ENCODE measurements at places on chromosomes 4 and X. TPM values are rescaled to one million over a fixed set of nuclear protein-coding genes. Genes with fewer than 3 reads are reported as not detected.
A peak's percentile ranks its signal among the peaks of the same experiment; 100 is the strongest.

Gene PORCN
- 11.5 TPM for polyA plus RNA-seq

- DNase-seq: no peak
Observed at GRCh38 chr4:97646997-97647396, 496.3 kb downstream of the STPG2 start.

Gene GAB3
- 1.7 TPM for polyA plus RNA-seq

Gene CXCR3
- polyA plus RNA-seq: 1.5 TPM

Gene GAB1
- not detected for polyA plus RNA-seq

DNA sequence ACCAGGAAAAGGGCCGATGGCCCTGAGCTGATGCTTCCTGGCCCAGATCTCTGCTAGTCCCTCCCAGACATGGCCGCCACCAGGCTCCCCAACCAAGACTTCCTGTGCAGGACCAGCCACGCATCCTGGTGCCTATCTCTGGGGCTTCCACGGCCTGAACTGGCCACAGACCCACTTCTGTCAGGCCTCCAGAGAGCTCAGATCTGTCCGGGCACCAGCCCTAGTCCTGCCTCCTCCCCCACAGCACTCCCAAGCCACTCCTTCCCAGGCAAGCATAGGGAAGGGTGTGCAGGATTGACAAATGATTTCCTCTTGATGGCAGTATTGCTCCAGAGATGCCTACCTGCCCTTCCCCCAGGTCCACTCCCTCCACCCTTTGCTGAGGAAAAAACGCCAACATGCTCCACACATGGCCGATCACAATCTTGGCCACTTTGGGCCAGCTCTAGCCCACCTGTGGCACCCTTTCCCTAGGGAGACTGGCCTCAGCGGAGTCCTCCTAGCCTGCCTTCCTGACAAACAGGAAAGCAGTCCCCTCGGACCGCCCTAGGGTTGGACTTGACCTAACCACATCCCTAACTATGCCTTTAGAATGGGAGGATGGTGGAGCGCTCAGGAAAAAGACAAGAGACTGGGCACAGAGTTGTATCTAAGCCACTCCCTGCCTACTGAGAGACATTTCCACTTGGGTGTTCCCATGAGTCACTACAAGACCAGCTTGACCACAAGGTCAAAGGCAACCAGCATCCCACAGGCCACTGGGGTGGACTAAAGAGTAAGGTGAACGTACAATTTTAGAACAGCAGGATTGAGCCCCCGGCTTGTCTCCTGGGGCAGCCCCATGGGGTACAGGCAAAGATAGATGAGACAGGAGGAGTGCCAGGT is 277.5 kb upstream of the AGTR2 start:
- peak; percentile 73 for DNase-seq

Gene MAGEC1
- not detected for polyA plus RNA-seq

GRCh38 chr4:113122066-113122465 is 72.6 kb downstream of the ANK2 start:
- no peak for DNase-seq

GRCh38 chr4:86036736-86037135 is 323.1 kb downstream of the MAPK10 start:
- no peak for DNase-seq

Gene NR0B1
- polyA plus RNA-seq: not detected

GRCh38 chrX:1577845-1578244 is 13.6 kb upstream of the AKAP17A start:
- no peak for DNase-seq

DNA sequence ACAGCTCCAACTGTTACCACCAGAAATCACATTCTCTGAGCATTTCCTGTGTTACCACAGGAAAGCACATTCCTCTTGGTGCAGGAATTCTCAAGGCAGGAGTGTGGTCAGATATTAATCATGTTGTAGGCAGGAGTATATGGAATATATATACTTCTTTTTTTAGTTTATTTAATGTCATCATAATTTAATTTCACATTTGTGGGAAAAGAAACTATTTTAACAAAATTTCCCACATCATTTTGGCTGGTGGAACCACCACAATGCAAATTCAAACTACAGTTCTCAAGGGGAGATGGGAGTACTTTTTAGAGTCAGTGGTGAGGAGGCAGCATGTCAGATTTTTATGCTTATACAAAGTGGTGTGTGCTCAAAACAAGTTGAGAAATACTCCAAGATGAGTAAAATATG is 139.0 kb downstream of the ATP10D start:
- no peak for DNase-seq

GRCh38 chrX:78964598-78964997 is 19.4 kb downstream of the P2RY10 start:
- DNase-seq: no peak

Gene ARMCX6
- 43.1 TPM for polyA plus RNA-seq

Gene LPAR4
- polyA plus RNA-seq: not detected

- no peak for DNase-seq
Observed at GRCh38 chr4:170111085-170111484, 21.3 kb upstream of the AADAT start.

DNA sequence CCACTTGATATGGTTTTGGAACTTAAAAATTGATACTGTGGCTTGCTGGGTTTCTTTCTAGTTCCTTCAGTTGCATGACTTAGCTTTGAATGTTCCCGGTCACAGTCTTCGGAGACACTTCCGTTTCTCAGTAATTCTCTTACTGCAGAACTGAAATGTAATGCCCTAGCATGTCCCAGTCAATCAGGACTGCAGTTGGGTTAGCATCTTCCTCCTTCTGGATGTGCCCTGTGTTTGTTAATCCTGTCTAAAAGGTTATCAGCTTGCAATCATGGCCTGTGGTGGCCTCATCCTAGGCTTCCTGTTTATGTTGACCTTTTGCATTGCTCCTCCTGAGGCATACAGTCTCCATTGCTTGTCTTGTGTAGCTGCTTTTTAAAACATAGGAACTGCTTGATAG is 275.9 kb downstream of the ARHGAP10 start:
- no peak for DNase-seq

GRCh38 chr4:145884775-145885174 is 53.8 kb downstream of the ZNF827 start:
- no peak for DNase-seq

Gene TSPAN7
- 0.65 TPM for polyA plus RNA-seq

DNA sequence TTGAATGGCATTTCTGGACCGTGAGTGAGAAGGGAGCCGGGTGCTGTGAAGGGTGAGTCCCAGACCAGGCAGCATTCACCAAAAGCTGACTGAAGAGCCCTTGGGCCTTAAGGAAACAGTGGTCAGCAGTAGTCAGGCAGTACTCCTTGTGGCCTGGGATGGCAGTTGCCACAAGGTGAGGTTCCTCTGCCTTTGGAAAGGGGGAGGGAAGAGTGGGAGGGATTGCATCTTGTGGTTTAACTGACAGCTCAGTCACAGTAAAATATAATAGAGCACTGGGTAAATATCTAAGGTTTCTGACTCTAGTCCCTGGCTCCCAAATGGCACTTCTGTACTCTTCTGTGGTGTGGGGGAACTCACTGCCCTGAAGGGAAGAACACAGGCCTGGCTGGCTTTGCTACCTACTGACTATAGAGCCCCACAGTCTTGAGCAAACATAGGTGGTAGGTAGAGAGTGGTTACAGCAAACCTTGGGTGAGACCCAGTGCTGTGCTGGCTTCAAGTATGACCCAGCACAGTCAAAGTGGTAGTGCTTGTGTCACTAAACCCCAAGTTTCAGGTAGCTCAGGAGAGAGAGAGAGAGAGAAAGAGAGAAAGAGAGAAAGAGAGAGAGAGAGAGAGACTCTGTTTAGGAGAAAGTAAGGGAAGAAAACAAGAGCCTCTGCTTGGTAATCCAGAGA is 154.2 kb downstream of the TEX11 start:
- DNase-seq: no peak
